ENCODE measurements at places on chromosomes 7 and 10. TPM values are rescaled to one million over a fixed set of nuclear protein-coding genes. Genes with fewer than 3 reads are reported as not detected.

GPR22 gene
- total RNA-seq: not detected

SPRN gene
- not detected for total RNA-seq

TIMM23 gene
- total RNA-seq: 55.4 TPM

- no peak overlapping the region for H3K4me3 ChIP-seq
- H3K36me3 ChIP-seq: no peaks in the 10 kb centered on the region
- H3K4me1 ChIP-seq: no peaks in the 10 kb centered on the region
Observed at GRCh38 chr7:89029864-89030263, 234.3 kb upstream of the TEX47 start.

DNA sequence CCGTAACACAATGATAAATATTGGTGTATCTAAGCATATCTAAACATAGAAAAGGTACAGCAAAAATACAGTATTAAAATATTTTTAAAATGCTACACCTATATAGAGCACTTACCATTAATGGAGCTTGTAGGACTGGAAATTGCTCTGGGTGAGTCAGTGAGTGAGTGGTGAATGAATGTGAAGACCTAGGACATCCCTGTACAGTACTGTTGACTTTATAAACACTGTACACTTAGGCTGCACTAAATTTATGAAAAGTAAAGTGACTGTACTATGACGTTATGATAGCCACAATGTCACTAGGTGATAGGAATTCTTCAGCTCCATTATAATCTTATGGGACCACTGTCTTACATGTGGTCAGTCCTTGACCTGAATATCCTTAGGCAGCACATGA lies 147.0 kb downstream of the GLI3 start:
- no peaks in the 10 kb centered on the region for H3K27me3 ChIP-seq
- peak overlapping the region; percentile 42 for H3K27ac ChIP-seq
- no peak overlapping the region for H3K4me3 ChIP-seq
- no peaks in the 10 kb centered on the region for H3K4me1 ChIP-seq
- no peaks in the 10 kb centered on the region for H3K36me3 ChIP-seq
- no peak for DNase-seq

GRCh38 chr10:62175251-62175650 lies 93.4 kb downstream of the RTKN2 start:
- no peak for DNase-seq
- H3K4me3 ChIP-seq: no peak overlapping the region
- H3K27ac ChIP-seq: no peak overlapping the region
- no peaks in the 10 kb centered on the region for H3K27me3 ChIP-seq
- H3K36me3 ChIP-seq: no peaks in the 10 kb centered on the region

DNA sequence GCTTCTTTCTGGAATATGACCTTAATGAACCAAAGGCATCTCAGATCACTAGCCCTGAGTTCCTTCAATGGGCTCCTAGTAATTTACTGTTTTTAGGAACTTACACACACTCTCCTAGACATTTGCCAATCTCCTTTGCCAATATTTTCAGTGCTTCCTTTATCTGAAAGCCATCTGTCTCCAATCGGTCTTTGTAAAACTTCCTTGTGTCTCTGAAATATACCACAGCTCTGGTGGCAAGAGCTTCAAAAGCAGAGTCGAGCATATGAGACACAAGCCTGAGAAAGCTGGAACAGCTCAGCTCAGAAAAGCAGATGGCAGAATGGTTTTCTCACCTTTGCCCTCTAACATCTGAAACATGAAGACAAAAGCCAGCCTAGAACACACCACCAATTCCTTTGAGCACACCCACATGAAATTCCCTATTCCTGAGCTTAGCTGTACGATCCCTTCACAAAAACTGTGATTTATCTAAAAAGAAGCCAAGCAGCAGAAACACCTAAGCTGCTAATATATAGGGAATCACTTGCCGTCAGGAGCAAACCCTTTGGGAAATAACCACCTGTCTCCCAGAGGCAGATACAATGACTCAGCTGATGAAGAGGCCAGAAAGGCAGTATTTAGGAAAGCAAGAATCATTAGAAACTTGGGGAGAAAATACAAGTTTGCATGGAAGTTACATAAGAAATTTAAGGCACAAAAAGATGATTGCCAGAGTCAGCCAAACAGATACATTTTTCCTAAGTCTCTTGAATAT lies 70.2 kb upstream of the ANK3 start:
- DNase-seq: no peak
- H3K27me3 ChIP-seq: no peaks in the 10 kb centered on the region
- no peak overlapping the region for H3K4me3 ChIP-seq
- H3K27ac ChIP-seq: no peak overlapping the region
- H3K4me1 ChIP-seq: no peaks in the 10 kb centered on the region

DNA sequence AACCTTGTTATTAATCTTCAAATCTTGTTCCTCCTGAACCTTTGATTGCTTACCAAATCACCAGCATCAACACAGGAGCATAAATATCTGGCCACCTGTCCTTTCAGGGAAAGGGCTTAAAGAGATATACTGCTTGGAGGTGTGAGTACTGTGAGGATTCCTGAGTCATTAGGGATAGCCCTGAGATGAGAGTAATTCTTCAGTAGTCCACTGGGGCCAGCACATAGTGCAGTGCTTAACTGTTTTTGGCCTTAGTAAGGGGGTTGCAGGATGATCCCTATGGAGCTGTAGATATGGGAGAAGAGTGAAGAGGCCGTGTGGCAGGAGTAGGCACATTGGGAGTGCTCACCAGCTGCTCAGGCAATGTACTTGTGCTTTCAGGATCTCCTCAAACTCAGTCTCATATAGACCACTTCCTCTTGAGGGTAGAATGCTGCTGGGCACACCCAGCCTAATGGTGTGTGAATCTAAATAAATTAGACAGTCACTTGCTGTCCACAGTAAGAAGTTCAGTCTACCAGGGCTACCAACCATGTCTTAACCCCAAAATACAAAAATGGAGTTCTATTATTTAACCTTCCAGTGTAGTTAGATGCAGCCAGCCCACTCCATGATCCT lies 26.5 kb upstream of the GPR141 start:
- no peak overlapping the region for H3K4me3 ChIP-seq
- DNase-seq: no peak
- no peak overlapping the region for H3K27ac ChIP-seq
- no peaks in the 10 kb centered on the region for H3K4me1 ChIP-seq
- no peaks in the 10 kb centered on the region for H3K36me3 ChIP-seq

DNA sequence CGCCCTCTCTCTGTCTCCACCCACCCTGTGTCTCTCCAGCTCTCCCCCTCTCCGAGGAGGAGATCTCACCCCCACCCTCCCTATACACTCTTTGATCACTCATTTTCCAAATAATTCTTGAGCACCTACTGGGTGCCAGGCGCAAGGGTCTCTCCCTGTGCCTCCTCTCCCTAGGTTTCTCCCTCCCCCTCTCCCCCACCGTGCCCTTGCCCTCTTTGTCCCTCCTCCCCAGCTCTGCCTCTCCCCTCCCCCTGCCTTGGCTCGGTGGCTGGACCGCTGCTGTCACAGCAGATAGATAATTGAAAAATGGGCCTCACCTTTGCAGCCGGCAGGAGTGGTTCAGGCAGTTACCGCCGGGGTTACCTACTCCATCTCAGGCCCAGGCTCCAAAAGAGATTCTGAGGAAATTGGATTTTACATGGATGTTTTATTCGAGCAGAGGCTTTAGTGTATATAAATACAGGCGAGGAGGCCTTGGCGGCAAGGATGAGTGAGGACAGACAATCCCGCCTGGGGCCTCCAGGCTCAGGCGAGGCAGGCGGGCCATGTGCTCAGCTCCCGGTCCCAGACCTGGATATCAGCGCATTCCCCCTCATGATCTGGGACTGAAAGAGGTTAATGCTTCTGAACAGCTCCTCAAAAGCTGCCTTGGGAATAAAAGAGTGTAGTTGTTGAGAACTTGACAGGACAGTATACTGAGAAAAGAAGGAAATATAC lies 60.8 kb upstream of the BTRC start:
- peak overlapping the region; percentile 86 for H3K4me3 ChIP-seq
- no peaks in the 10 kb centered on the region for H3K36me3 ChIP-seq
- H3K27me3 ChIP-seq: peaks cover 2% of the 10 kb centered on the region
- DNase-seq: no peak
- H3K4me1 ChIP-seq: peaks cover 9% of the 10 kb centered on the region

DNA sequence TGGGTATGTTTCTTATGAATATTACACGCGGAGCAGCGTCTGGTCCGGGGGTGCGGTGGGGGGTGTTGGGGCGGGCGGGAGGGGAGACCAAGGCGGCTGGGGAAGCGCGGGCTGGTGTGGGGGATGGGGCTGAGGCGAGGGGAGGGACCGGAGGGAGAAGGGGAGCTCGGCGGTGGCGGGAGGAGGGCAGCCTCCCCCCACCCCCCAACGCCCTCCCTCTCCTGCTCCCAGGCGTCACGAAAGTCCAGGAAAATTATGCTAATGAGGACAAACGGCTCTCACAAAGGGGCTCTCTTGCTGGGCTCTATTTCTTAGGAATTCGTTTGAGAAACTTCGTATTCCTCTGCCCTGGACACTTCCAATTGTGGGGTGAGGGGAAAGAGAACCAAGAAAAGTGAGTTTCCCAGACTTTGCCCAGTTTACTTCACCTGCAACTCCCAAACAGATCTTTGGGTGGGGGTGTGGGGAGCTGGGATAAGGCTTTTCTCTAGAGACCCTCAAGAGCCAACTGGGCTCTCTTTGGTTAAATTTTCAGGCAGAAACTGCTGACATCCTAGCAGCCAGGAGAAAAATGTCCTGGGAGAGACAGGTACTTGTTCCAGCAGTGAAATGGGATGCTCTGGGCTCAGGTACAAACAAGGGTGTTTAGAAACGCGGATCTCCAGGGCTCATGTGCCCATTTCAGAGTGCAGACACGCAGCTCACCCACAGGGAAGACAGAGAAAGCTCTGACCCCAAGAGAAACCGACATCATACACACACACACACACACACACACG lies 11.7 kb upstream of the HOXA2 start:
- no peaks in the 10 kb centered on the region for H3K4me1 ChIP-seq
- peak overlapping the region; percentile 100 for H3K27ac ChIP-seq
- DNase-seq: peak; percentile 64
- no peaks in the 10 kb centered on the region for H3K27me3 ChIP-seq
- peak overlapping the region; percentile 73 for H3K4me3 ChIP-seq

- no peaks in the 10 kb centered on the region for H3K4me1 ChIP-seq
- H3K27ac ChIP-seq: no peak overlapping the region
- no peaks in the 10 kb centered on the region for H3K36me3 ChIP-seq
- no peak overlapping the region for H3K4me3 ChIP-seq
- H3K27me3 ChIP-seq: no peaks in the 10 kb centered on the region
Observed at GRCh38 chr7:126370038-126370668, 882.6 kb downstream of the GRM8 start.

DNA sequence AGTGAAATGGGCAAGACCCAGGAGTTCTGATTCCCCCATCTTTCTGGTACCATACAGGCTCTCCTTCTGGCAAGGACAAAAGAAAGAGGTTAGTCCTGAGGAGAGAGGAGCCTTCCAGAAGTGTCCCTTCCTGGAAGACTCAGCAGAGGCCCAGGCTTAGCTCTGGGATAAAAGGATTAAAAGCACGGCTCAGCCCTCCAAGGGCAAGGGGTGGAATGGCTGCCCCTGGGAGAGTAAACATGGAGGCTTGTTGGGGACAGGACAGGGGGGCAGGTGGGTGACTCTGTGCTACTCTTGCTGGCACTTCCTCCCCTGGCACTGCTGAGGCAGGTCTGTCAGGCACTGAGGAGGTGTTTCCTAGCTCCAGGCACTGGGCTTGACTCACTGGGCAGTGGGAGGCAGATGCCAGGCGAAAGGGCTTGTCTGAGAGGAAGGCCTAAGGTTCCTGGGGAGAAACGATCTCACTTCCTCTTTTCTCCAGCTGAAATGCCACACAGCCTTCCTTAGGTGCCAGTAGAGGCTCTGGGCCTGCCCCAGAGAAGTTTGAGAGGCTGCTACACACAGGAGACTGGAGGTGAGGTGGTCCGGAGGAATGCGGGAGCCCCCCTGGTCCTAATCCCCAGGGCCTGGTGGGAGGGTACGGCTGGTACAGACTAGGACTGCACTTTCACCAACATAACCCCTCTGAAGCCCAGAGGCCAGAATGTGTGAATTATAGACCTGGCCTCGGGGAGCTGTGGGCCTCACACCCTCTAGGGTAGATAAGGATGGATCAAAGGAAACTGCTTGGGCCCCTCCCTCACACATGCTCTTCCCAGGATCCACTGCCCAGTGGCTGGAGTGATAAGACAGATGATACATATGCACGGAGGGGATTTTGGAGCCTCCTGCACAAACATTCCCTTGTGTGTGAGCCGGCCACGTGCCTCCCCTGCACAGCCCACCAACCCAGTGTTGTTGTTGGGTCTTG lies 63.2 kb upstream of the PODXL start:
- no peak for DNase-seq
- no peaks in the 10 kb centered on the region for H3K36me3 ChIP-seq
- no peaks in the 10 kb centered on the region for H3K27me3 ChIP-seq
- H3K27ac ChIP-seq: peak overlapping the region; percentile 66
- no peak overlapping the region for H3K4me3 ChIP-seq

DNA sequence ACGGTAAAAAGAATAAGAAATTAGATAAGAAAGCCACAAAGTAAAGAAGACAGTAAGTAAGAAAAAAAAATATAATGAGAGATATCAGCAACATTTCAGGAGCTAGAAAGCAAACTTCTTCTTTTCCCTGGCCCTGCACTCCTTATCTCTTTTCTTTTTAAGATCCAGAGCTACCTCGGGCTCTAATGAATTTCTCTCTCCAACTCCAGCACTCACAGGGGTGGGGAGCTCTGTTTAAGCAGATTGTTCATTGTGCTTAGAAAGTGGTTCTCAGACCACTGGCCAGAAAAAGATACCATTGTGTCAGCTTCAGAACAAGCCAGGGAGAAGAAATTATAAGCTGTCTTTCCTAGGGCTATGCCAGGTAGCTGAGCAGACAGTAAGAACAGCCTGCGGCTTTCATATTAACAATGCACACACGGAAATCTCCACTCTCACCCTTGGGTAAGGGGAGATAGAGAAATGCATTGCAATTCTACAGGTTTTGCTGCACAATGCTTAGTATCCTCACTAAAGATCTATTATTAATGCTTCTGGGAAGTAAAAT lies 19.3 kb downstream of the OR2F1 start:
- H3K4me1 ChIP-seq: no peaks in the 10 kb centered on the region
- DNase-seq: no peak
- no peaks in the 10 kb centered on the region for H3K27me3 ChIP-seq
- H3K4me3 ChIP-seq: no peak overlapping the region

DNA sequence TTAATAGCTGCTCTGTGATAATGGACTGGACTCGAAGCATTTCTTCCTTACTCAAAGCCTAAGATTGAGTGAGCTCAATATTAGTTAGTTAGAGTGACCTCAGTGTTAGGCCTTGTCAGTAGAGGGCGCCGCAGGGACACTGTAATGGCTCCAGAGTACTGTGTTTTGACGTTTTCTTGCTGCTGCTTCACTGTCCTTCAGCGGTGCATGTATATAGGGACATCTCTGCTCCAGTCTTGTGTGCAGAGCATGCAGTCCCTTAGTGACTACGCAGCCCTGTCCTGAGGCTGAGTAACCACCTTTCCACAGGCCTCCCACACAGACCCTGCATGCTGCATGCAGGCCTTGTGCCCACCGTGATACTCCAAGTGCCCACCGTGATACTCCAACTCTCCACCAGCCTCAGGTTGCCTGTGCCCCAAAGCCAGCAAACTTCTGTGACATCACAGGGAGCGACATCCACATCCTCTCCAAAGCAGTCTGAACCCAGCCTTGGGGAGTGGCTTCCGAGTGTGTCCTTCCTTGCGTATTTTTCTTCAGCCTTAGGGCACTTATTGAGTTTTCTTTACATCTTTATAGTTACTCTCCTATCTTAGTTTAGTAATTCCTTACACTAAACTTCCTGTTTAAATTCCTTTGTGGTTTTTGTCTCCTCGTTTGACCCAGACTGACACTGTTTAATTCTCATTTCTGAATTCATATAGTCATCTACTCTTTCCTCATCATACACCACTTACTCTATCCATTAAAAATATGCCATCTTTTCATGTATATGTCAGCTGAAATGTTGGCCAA lies 118.2 kb downstream of the JAZF1 start:
- H3K27ac ChIP-seq: no peak overlapping the region
- H3K36me3 ChIP-seq: no peaks in the 10 kb centered on the region
- H3K4me1 ChIP-seq: no peaks in the 10 kb centered on the region
- no peak for DNase-seq

Measured in breast epithelium (tissue), 4 donors.